ENCODE measurements at places on chromosomes 12 and 14. TPM values are rescaled to one million over a fixed set of nuclear protein-coding genes. Genes with fewer than 3 reads are reported as not detected.

SOX5 gene
- 0.17 TPM for total RNA-seq

B3GNT4 gene
- 0.58 TPM for total RNA-seq

GUCY2C gene
- not detected for total RNA-seq

CLEC1B gene
- total RNA-seq, result not detected

OR4L1 gene
- total RNA-seq, result not detected

DNA sequence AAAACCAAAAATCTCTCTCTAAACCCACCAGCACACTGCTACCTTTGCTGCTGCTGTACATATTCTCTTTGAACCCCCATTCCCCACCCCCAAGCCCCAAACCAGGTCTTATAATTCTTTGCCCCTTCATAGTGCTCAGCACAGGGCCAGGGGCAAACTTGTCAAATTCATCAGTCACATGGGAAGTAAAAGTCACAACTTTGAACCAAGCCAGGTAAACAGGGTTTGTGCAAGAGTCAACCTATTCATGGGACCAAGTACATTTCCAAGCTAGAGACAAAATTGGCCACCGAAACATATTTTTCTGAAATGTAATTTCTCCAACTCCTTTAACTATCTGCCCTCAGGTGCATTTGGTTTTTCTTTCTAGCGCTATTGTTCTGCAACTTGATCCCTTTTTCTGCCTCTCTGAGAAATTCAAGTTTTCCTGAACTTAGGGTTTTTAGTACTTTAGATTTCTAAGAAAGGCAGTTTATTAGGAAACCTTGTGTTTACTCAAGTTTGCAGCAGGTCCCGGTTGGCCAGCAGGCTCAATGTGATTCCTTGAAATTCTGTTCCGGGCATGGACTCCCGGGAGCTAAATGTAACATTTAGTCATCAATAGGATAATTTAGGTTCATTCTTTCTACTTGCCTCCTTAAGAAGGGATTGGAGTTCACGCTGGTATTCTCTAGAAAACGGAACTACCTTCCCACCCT lies 230.5 kb downstream of the EFCAB11 start:
- DNase-seq, result no peak

DNA sequence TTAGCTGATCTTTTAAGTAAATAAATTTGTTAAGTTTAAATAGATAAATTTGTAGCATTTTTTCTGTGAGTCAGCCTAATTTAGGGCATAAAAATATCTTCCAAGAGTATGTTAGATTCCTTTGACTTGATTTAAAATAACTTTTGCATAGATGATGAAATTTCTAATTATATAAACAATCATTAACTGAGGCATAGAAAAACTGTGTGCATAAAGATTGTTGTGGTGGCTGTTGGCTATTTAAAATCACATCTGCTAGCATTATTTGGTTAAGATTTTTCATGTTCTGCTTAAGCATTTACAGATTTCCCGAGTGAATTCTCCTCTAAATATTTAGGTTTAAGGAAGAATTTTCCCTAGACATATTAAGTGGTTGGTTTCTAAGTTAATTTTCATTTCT lies 223.2 kb downstream of the FSCB start:
- DNase-seq, result no peak

- DNase-seq, result no peak
These were observed 781.2 kb downstream of the FLRT2 start for GRCh38 chr14:86311151-86311550.

- no peak for DNase-seq
These were observed 15.3 kb downstream of the PELI2 start for GRCh38 chr14:56133547-56133946.

DNA sequence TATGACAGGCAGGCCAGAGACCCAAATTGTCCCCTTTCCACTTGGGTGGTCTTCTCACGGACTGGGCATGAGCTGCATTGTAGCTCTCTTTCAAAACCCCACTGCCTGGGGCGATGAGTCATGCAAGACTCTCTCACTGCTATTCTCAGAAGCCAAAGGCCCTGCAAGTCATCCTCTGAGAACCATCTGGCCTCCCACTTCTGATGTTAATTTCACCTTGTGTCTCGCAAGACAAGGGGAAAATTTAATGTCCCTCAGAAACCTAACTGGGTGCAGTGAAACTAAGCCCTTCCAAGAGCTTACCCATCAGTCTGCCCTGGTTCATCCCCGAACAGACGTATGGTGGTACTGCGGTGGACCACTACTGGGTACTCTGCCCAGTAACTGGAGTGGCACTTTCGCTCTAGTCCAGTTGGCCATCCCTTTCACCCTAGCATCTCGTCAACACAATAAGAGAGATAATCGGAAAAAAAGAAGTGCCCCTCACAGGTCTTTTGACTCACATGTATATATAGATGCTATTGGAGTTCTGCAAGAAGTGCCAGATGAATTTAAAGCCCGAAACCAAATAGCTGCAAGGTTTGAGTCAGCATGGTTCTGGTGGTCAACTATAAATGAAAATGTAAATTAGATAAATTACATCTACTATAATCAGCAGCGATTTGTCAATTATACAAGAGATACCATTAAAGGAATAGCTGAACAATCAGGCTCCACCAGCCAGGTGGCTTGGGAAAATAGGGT lies 31.3 kb upstream of the LALBA start:
- DNase-seq, result peak; percentile 9

DNA sequence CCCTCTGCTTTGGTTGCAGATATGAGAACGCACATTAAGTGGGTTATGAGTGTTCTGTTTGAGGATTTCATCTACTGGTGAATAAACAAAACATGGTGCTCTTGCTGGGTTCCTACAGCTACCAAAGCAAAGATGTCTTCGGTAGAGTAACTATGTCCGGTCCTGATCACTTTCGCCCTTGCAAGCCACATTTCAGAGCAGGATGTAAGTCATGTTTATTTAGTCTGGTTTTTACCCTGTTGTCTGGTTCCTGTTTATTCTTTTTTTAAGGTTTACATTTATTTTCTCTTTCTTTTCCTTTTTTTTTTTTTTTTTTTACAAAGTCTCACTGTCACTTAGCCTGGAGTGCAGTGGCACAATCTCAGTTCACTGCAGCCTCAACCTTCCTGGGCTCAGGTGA lies 99.2 kb downstream of the VEZT start:
- no peak for DNase-seq
